Glomerular endothelial cell (primary cell): ENCODE measurements at places on chromosomes 2 and 18. TPM values are rescaled to one million over a fixed set of nuclear protein-coding genes. Genes with fewer than 3 reads are reported as not detected.

SLC23A3 gene
- 1.3 TPM in 1 of 2 replicates, not detected in the other for total RNA-seq

SELENOI gene
- total RNA-seq, result 11.7 and 12.5 TPM in 2 replicates

NFE2L2 gene
- 55.9 and 90.2 TPM in 2 replicates for total RNA-seq

IL1R1 gene
- total RNA-seq, result 14.6 and 41.1 TPM in 2 replicates

DNA sequence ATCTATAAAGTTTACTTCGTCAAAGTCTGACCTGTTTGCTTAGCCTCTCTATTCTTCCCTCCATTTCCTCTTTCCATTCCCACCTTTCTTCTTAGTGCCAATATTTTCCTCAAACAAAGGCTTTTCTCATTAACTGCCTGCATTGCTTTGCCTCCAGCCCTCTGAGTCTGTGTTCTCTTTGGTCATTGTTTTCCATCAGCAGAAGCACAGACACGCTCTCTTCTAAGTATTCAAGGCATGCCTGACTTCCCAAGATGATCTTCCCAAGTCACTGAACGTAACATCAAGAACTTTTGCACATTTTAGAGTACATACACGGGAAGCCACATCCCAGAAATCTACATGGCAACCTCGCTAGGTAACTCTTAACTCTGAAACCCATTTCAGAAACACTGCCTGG lies 32.6 kb upstream of the ANXA4 start:
- no peak for DNase-seq

HNMT gene
- 1.1 and 1.4 TPM in 2 replicates for total RNA-seq

GRCh38 chr2:16252891-16253290 lies 312.5 kb downstream of the MYCN start:
- DNase-seq, result no peak

DNA sequence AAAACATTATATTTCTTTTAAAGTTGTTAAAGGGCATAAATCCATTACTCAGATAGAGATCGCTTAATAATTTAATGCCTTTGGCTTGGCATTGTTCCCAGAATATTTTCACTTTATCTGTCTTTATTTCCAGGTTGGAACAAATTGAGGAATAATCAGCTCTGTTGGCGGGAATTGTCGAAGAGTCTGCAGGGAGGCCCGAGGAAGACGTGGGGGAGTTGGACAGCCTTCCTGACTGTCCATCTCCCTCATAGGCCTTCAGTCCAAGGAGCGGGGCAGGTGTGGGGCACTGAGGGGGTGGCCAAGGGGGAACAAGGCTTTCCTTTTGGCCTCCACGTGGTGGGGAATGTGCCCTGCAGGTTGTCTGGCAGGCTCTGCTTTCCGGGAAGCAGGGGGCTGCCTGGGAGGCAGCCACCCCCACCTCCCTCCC lies 179.6 kb downstream of the ZBTB7C start:
- DNase-seq, result no peak

POTEF gene
- 0.06 TPM in 1 of 2 replicates, not detected in the other for total RNA-seq

ACAA2 gene
- 40.2 and 51.3 TPM in 2 replicates for total RNA-seq

ERFE gene
- total RNA-seq, result 34.1 and 64.1 TPM in 2 replicates

CNDP1 gene
- not detected in 2 replicates for total RNA-seq

CD8B gene
- not detected in 2 replicates for total RNA-seq

DNA sequence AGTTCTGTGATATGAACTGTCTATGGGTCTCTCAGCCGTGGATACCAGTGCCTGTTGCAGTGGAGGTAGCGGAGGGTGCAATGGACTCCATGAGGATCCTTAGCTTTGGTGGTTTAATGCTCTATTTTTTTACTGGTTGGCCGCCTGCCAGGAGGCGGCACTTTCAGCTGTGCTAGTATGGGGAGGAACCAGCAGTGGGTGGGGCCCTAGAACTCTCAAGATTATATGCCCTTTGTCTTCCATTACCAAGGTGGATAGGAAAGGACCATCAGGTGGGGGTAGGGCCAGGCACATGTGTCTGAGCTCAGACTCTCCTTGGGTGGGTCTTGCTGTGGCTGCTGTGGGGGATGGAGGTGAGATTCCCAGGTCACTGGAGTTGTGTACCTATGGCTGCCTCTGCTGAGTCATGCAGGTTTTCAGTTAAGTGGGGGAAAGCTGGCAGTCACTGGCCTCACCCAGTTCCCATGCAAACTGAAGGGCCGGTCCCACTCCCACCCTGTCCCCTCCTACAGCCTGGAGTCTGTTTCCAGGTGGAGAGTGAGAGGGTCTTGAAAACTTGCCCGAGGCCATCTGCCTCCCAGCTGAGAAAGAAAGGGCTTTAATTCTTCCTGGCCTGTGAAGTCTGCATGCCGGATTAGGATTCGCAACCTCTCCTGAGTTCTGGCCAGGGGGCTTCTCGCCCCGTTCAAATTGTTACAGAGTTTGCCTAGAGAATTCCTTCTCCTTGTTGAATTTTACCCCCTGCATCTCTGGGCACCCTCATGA lies 14.5 kb downstream of the KCNS3 start:
- no peak for DNase-seq

ACADL gene
- total RNA-seq, result 0.05 TPM in 1 of 2 replicates, not detected in the other

RAX gene
- total RNA-seq, result not detected in 2 replicates

- DNase-seq, result no peak
Observed at GRCh38 chr2:72576861-72577260, 249.0 kb downstream of the EXOC6B start.

GALR1 gene
- not detected in 2 replicates for total RNA-seq

- DNase-seq, result no peak
Observed at GRCh38 chr2:42793334-42794270, 1.2 kb upstream of the HAAO start.

DNA sequence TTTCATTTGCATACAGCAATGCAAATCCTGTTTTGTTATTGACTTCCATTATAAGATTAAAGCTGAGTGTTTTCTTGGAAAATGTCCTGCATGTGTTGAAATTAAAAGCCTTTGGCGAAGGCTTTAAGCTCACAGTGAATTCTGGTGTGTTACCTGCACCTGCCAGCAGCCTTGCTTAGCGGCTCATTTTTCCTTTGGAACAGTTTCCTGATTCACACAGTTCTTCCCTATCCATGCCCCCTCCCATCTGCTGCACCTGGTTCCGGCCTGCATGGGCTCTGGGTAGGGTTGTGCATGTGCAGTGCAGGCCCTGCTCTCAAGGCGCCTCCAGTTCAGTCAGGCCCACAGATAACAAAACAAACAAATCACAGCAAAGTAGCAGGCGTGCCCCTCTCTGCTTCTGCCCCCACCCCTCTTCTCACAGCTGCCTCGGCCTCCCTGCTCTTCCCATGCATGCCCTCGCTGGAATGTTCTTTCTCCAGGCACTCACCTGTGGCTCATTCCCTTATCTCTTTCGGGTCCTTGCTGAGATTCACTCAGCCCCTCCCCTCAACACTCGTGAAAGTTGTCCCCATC lies 15.8 kb downstream of the MTCL1 start:
- no peak for DNase-seq

GRCh38 chr2:38438133-38438882 lies 61.2 kb upstream of the ATL2 start:
- no peak for DNase-seq
